ENCODE measurements at places on chromosomes 6 and 20.

DNA sequence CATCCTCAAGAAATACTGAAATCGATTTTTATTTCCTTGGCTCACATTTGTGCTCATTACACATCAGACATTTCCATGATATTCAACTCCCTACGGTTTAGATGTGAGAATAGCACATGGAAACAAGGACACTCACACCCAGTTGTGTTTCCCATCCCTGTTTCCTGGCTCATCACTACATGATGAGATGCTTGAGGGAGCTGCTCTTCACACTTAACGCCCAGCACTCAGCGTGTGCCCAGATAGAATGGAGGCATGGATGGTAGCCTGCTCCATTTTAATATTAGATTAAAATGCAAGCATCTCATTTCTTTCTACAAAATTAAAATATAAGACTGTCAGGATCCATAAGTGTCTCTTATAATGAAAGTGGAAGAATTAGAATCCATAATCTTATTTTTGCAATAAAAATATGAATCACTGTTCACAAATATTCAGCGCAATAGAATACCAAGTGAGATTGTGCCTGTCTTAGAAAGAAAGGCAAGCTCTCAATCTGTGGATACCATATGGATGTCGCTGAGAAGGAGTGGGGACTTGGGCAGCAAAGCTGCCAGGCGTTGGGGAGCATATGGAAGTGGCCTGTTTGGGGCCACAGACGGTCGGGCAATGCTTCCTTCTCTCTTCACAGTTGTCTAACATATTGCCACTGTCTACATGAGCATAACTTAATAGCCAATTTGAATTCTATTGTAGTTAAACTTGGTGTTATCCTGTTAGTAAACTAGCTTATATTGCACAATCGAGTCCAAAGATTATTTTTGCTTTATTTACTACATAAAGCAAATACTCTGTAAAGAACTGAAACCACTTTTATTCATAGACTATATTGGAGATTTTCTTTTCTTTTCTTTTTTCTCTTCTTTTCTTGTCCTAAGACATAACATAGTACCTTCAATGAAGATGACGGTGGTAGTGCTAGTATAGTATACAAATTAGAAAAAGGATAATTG lies 206.8 kb upstream of the QKI start:
- DNase-seq = no peak

- no peak for DNase-seq
Measured at GRCh38 chr6:155400654-155400965, 55.0 kb downstream of the NOX3 start.

DNA sequence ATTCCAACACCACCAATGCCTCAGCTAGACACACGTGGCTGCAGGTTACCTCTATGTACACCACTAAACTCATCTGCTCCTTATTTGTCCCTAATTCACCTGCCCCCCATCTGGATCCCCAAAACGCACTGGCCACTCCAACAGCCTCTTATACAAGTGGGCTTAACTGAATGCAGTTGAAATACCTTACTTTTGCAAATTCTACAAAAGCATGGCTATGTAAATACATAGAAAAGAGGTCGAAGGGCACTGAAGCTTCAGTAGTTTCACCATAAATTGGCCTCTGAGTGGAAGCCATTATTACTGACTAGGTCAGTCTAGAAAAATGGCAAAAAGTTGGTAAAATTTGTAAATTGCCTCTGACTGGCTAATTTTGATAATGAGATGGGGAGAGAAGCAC lies 11.1 kb upstream of the PPP1R3G start:
- DNase-seq = no peak

GRCh38 chr6:155402656-155403304 lies 52.9 kb downstream of the NOX3 start:
- no peak for DNase-seq

DNA sequence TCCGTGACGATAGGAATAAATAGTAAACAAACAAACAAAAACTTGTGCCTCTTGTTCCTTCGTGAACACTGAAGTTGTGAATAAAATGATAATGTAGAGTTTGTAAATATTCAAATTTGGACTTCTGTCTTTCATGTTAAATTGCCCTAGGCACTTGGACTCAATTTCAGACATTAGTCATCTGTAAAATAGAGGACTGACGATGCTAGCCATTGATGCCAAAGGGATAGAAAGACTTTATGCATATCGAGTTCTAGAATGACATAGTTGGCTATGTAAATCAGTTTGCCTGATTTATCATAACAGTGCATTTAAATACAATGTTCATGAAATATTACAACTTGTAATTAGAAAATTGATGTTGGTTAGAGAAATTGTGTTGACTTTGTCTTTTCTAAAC lies 45.9 kb upstream of the FLRT3 start:
- no peak for DNase-seq

GRCh38 chr6:133169901-133170300 lies 71.3 kb upstream of the EYA4 start:
- DNase-seq = no peak

- no peak for DNase-seq
Measured at GRCh38 chr6:130035211-130035610, 16.8 kb downstream of the L3MBTL3 start.

DNA sequence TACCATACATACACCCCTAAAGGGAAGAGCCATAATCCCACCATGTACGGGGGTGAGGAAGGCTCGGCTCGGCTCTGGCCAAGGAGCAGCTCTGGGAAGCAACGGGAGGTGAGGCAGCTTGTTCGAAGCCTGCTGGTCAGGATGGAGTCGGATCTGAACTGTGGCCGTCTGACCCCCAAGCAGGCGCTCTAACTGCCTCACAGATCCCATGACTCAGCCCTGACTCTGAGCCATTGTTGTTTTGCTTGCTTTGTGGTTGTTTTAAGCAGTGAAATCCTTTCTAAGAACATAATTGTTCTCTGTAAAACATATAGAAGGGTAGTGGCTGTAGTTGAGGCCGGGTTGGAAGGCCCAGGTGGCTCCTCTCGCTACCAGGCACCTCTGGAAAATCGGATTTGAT lies 10.9 kb downstream of the C6orf132 start:
- no peak for DNase-seq

- DNase-seq = no peak
Measured at GRCh38 chr20:55160037-55160436, 684.6 kb downstream of the DOK5 start.

DNA sequence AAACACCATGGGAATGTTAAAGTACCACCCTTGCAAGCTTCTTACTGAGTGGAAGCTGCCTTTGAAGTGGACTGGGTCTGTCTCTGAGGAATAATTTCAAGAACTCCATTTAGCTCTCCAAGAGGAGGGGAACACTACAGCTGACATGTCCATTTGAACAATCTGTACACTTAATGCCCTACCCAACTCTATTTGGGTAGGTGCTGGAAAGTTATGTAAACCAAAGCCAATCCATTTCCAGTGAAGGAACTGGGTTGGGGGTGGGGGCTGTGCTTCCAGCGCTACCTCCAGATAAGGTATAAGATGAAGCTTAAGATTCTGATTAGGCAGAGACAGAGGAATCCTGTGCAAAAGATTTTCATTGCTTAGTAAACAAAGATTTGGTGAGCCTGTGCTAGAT lies 122.0 kb downstream of the TCP11 start:
- no peak for DNase-seq

DNA sequence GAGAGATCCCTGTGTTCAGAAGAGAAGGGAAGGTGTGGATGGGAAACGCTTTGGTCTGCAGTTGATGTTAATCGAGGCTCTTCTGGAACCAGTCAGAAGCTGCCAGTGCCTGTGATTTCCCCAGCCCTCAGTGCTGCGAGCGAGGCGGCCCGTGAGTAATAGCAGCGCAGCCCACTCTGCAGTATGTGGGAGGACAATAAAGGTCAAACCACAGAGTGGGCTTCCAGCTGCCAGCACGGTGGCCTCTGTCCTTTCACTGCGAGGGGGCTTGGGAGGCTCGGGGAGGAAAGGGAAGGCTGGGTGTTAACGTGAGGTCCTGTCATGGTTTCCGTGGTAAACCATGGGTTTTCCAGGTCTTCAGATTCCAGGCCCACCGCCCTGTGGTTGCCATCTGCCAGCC lies 32.3 kb upstream of the TAGAP start:
- DNase-seq = no peak

DNA sequence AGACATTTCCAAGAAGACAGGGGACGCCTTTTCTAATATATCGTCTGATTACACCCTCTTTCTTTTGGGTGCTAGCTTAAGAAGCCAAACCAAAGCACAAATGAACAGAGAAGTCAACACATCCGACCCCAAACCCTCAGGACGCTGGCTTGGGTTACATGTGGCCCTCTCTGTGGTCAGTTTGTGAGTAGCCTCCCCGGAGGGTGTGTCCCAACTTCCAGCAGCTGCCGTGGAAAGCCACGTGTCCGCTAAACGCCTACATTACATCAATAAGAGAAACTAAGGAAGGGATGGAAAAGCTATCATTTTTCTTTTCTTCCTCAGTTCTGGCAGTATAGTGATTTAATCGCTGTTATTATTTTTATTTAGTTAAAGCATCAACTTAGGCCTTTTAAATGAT lies 487 bp upstream of the BMP6 start:
- no peak for DNase-seq
